Type B pancreatic cell (in vitro differentiated cells): ENCODE measurements at places on chromosomes 1 and 21.

DNA sequence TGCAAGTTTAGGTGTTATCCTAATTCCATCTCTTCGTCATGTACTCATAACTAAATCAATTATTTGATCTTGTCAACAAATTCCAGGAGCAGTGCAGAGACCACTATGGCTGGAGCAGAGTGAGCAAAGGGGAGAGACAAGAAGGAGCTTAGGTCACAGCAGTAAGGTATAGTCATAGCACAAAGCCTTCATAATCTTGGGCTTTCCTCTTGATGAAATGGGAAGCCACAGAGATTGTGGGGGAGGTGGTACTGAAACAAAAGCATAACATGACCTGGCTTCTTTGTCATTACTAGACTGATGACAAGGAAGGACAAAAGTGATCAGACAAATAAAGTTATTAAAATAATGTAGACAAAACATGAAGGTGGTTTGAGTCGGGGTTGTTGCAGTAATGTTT is 60.1 kb upstream of the PTGS2 start:
- no peaks in the 10 kb centered on the region for H3K4me1 ChIP-seq
- H3K27me3 ChIP-seq, result peaks cover 2% of the 10 kb centered on the region
- H3K27ac ChIP-seq, result no peak overlapping the region
- H3K36me3 ChIP-seq, result no peaks in the 10 kb centered on the region
- H3K4me3 ChIP-seq, result no peak overlapping the region

GRCh38 chr1:217983051-217983375 is 302.1 kb upstream of the RRP15 start:
- no peak overlapping the region for H3K27ac ChIP-seq
- no peaks in the 10 kb centered on the region for H3K4me1 ChIP-seq
- peaks cover 7% of the 10 kb centered on the region for H3K27me3 ChIP-seq
- no peak for DNase-seq

DNA sequence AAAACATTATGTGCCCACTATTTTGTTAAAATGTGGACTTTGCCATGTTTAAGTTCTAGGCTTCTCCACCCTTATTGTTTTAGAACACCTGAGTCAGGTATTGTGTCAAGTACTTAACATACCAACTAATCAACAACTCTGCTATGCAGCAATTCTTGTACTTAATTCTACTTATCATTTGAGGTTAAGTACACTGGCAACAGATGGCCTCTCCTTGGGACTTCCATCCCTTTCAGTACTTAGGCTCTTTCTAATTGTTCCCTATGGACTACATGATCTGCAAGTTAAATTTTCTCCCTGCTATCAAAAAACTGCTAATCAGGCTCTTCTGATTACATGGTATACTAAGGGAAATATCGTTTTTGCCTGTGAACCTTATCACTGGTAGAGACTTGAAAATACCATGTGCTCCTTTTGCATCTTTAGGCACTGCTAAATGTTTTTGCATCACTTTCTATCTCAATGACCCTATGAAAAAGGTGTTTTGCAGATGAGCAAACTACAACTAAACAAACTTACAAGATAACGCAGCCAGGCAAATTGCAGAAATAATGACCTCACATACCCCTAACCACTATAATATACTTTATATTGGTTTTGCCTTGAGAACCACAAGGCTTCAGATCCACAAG is 18.9 kb downstream of the SFPQ start:
- no peak for DNase-seq
- peak overlapping the region; percentile 30 for H3K27ac ChIP-seq
- peaks cover 8% of the 10 kb centered on the region for H3K4me1 ChIP-seq
- no peak overlapping the region for H3K4me3 ChIP-seq
- H3K27me3 ChIP-seq, result no peaks in the 10 kb centered on the region

DNA sequence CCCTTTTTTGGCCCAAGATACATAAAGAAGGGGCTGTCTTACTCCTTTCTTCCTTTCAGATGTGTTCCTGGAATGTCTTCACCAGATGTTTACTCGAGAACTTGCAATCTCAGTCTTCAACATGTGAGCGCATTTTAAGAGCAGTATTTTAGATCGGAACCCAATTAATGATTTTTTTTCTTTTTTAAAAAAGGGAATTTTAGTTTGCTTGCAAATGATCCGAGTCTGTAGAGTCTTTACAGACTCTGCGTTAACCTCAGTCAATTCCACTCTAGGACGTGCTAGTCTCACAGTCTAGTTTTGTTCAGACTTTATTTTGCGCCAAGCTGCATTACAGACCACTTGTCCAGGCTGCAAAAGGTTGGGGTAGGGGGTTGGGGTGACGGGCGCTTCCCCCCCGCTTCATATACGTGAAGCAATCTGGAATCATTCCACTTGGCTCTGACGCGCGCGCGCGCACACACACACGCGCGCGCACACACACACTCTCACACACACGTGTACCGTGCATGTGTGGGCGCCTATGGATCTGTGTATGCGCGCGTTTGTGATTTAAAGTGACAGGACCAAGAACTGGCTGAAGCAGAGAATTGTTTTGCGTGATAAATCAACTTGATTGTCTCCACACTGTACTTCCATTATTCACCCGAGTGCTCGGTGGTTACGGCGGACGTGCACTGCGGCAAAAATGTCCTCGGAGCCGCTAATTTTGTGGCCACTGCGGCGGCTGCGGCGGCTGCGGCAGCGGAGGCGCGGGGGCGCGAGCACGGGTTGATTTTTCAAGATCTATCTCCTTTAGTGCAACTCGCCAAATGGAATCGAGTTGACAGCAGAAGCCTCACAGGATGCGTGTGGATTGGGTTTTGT is 25.6 kb upstream of the NFIA start:
- peaks cover 63% of the 10 kb centered on the region for H3K27me3 ChIP-seq
- H3K4me1 ChIP-seq, result peaks cover 36% of the 10 kb centered on the region
- H3K4me3 ChIP-seq, result peak overlapping the region; percentile 94
- DNase-seq, result no peak
- no peaks in the 10 kb centered on the region for H3K36me3 ChIP-seq

DNA sequence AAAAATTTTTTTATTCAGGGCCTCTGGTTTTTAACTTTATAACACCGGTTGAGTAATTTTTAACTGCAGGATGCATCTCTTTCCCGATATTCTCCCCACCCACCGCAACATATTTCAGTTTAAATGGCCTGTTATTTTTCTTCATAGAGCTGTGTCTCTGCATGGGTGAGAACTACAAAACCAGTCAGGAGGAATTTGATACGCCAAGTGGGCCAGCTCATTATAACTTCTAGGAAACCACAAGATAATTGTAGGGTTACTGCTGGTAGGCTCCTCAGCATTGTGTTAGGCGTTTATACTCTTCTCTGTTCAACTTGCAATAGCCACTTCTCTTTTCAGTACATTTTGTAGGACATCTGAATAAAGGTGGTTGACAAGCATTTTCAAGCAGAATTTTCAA is 169.7 kb downstream of the PBX1 start:
- H3K27ac ChIP-seq, result no peak overlapping the region
- H3K27me3 ChIP-seq, result no peaks in the 10 kb centered on the region
- H3K36me3 ChIP-seq, result peaks cover 46% of the 10 kb centered on the region

GRCh38 chr1:17293681-17294425 is 14.1 kb upstream of the PADI4 start:
- H3K36me3 ChIP-seq, result no peaks in the 10 kb centered on the region
- H3K27ac ChIP-seq, result no peak overlapping the region
- DNase-seq, result no peak
- peaks cover 6% of the 10 kb centered on the region for H3K4me1 ChIP-seq

DNA sequence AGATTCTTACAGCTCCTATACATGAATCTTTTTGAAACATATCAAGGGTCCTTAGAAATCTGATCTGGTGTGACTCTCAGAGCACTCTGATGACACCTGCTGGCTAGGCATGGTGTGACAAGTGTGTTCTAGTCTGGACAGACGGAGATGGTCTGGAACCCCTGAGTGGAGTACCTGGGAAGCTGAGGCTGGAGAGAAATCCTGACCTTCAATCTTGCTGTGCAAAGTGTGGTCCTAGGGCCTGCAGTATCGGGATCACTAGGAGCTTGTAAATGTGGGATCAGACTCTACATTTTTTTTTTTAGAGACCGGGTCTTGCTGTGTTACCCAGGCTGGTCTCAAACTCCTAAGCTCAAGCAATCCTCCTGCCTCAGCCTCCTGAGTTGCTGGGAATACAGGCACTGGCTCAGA is 78.6 kb upstream of the SOD1 start:
- DNase-seq, result peak; percentile 72
- peaks cover 5% of the 10 kb centered on the region for H3K4me1 ChIP-seq
- H3K27ac ChIP-seq, result no peak overlapping the region
- peaks cover 5% of the 10 kb centered on the region for H3K27me3 ChIP-seq
- no peaks in the 10 kb centered on the region for H3K36me3 ChIP-seq

DNA sequence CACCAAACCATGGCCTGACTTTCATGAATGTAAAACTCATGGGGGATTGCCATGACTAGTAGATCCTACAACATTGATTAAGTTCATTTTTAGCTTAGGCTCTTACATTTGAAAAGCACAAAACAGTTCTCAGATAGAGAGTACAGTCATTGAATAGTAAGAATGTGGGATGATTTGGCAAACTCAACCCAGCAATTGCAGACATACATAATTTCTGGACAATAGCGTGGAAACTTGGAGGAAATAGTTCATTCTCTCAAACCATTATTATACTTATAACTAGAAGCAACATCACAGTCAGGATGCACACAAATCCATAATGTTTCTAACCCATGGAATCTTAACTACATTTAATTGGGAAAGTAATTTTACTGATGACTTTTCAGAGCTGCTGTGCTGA is 598.2 kb downstream of the LMO4 start:
- H3K27ac ChIP-seq, result no peak overlapping the region
- H3K4me1 ChIP-seq, result peaks cover 8% of the 10 kb centered on the region
- no peaks in the 10 kb centered on the region for H3K27me3 ChIP-seq
- H3K4me3 ChIP-seq, result no peak overlapping the region

GRCh38 chr1:117591252-117591651 is 14.6 kb upstream of the TENT5C start:
- no peaks in the 10 kb centered on the region for H3K4me1 ChIP-seq
- no peak overlapping the region for H3K27ac ChIP-seq
- no peaks in the 10 kb centered on the region for H3K36me3 ChIP-seq
- no peak for DNase-seq
- no peak overlapping the region for H3K4me3 ChIP-seq

GRCh38 chr1:68673771-68674170 is 176.9 kb upstream of the DEPDC1 start:
- no peaks in the 10 kb centered on the region for H3K4me1 ChIP-seq
- no peaks in the 10 kb centered on the region for H3K27me3 ChIP-seq
- H3K4me3 ChIP-seq, result no peak overlapping the region
- no peak for DNase-seq
- H3K36me3 ChIP-seq, result no peaks in the 10 kb centered on the region
